Putamen (tissue), 1 donor: ENCODE measurements at places on chromosomes 4 and X.

DNA sequence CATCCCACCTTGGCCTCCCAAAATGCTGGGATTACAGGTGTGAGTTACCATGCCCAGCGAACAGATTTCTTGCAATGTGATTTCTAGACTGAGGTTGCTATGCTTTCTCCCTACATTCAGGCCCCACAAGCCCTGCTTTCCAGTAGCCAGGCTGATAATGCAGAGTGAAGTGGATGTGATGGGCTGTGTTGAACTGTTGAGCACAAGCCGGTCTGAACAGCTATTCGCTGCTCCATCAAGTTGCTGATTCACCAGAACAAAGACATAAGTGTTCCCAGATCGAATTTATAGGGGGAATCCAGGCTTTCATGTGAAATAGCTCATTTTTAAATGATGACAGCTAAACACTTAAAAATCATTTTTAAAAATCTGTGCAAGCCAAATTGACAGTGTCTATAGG, 8.0 kb downstream of the NIPAL1 start:
- DNase-seq, result no peak

DNA sequence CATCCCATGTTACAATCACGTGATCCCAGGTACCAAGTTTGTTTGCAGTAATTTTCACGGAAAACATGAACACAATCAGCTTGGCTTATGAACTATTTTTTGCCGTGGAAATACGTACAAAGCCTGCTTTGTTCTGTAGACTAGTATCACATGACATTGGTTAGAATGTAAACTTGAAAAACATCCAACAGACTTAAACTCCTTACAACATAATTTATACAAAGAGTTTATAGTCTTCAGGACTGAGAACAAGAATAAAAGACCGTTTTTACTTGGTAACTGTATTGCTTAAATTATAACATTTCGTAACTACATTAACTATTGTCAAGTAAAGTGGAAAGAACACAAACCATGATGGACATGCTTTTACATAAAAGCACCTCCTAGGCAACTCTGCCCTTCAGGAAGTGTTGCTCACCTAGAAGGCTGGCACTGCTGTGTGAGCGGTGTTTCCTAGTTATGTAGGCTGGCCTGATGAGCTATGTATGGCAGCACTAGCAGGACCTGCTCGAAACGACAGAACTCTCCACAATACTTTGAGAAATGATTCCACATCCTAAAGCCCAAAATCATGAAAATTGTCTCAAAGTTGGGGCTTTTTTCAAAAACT, 41.8 kb upstream of the WDR1 start:
- no peak for DNase-seq

DNA sequence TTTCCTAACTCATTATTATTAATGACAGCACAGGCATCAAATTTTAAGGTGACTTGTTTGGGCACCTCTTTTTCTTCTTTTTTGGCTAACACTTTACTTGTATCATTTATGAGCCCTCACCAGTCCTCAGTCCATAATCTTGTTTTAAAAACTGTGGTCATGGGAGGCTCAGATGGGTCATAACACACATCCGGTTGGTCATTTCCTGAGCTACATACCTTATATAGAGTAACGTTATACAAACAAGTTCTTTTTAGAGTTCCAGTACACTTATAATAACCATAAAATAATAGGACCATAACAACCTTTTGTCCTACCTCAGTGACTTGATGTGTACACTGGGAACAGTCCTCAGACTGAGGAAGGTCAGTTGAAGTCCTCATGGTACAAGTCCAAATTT, 21.1 kb upstream of the PLS3 start:
- DNase-seq, result no peak

GRCh38 chr4:55363691-55364351, 17.8 kb downstream of the SRD5A3 start:
- DNase-seq, result peak; percentile 79
